Testis (tissue), 5 donors: ENCODE measurements at places on chromosomes 3 and 15. TPM values are rescaled to one million over a fixed set of nuclear protein-coding genes. Genes with fewer than 3 reads are reported as not detected.

The LHFPL4 gene
- total RNA-seq, result 2.3 TPM

The WHAMM gene
- total RNA-seq, result 9.8 TPM

The SLC12A1 gene
- 0.62 TPM for total RNA-seq

GRCh38 chr15:73962433-73962832, 29.7 kb downstream of the STOML1 start:
- DNase-seq, result no peak
